ENCODE measurements at places on chromosomes 6 and 20.

GRCh38 chr6:7138921-7139358 is 31.2 kb downstream of the RREB1 start:
- no peak for DNase-seq

- DNase-seq = peak; percentile 43
Observed at GRCh38 chr20:58986286-58986967, 5.4 kb downstream of the NELFCD start.

DNA sequence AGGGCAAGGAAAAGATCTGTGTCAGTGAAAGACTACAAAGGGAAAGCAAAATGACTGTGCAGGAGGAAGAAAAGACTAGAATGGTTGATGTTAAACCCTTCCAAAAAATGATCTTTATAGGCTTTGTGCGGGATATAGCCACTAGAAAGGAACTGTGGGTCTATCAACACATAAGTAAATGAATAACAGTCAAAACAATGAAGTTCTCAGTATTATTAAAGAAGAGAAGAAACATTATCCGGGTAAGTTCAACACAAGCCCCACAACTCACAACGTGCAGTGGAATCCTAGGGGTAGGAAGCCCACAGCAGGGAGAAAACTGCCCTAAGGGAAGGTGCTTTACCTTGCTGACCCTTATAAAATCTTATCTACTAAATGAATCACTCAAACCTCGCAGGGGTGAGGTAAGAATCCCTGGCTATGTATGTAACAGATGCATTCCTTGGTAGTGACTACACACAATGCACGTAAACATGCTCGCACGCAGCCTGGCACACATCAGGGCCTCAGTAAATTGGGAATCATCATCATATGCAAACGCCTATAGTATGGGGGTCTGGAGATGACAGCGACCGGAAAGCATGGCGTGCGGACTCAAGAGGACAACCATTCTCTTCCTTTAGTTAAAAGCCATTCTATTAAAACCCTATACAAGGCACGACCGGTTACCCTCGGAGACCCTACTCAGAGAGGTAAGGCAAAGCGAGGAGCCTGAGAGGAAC is 11.3 kb downstream of the TFAP2A start:
- no peak for DNase-seq

- DNase-seq = no peak
Observed at GRCh38 chr20:32325706-32326503, 32.2 kb upstream of the ASXL1 start.

DNA sequence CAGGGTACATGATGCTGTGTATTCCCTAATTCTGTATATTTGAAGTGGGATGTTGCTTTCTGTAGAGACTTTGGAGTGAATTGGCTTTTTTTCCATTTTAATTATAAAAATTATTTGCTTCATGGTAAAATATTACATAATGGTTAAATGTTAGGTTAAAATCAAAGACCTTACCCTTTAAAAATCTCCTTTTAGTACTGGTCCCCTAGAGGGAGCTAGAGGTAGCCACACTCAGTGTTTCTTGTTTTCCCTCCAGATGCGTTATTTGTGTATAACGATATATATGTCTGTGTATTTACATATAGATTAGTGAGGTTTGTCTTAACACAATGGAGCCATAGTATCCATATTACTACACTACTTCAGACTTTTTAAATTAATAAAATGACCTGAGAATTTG is 146.7 kb downstream of the PLCB4 start:
- no peak for DNase-seq

DNA sequence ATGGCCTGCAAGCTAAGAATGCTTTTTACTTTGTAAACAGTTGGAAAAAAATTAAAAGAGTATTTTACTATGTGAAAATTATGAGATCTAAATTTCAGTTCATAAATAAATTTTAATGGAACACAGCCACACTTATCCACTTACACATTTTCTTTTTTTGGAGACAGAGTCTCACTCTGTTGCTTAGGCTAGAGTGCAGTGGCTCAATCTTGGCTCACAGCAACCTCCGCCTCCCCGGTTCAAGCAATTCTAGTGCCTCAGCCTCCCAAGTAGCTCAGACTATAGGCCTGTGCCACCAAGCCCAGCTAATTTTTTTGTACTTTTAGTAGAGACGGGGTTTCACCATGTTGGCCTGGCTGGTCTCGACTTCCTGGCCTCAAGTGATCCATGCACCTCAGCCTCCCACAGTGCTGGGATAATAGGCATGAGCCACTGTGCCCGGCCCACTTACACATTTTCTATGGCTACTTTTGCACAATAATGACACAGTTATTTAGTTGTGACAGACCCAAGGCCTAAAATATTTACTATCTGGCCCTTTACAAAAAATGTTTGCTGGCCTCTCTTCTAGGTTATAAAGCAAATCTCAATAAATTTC is 109.6 kb downstream of the INSM1 start:
- no peak for DNase-seq

- DNase-seq = peak; percentile 51
Observed at GRCh38 chr20:24389686-24390085, 79.7 kb upstream of the SYNDIG1 start.

- peak; percentile 53 for DNase-seq
Observed at GRCh38 chr20:1323830-1324597, 4.9 kb downstream of the SDCBP2 start.

- DNase-seq = no peak
Observed at GRCh38 chr6:43037706-43038105, 15.9 kb downstream of the CUL7 start.

- no peak for DNase-seq
Observed at GRCh38 chr6:5937936-5938706, 68.6 kb downstream of the NRN1 start.

DNA sequence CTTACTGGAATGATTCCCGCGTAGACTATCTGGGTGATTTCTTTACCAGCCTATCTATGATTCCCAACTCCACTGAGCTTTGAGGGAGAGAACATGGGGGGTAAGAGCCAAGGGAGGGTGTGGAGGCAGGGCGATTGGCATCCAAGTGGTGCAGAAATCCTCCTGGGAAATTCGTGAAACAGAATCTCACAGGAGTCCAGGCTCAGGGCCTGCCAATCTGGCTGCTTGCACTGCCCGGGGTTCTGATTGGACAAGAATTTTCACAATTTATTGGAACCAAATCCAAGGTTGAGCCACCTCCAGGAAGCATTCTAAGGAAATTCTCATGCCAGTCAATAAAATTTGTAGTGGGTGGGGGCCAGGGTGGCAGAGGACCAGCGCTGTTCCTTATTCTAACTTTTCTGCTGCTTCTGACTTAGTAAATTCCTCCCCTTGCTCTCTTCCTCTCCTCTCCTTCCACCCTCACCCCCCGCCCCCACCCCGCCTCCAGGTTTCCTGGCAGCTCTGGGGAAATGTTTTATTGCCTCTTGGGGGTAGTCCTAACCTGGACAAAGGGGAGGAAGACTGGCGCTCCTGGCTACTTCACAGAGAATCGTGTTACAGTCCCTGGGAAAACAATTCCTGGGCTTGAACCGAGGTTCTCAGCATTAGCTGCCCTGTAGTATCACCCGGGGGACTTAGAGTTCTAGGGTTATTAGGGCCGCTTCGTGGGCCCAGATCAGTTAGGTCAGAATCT is 3.1 kb downstream of the BMP6 start:
- DNase-seq = no peak
